ENCODE measurements at places on chromosomes 2 and 18.

GRCh38 chr2:30778611-30779010 lies 28.6 kb downstream of the CAPN13 start:
- no peak for DNase-seq

DNA sequence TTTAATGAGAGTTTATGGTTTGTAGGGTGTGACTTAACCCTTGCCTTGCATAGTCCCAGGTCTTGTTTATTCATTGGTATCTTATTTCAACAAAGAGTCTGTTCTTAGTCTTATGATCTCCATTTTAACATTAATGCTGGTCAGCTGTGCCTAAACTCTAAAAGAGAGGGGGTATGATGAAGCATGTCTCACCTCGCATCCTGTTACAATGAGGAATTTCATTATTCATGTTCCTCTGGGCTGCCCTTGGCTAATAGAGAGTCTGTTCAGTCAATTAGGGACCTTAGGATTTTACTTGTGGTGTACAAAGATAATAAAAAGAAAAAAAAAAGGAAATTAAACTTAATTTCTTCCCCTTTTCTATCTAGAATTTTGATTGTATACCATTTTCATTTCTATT lies 831.9 kb upstream of the CDH2 start:
- no peak for DNase-seq

DNA sequence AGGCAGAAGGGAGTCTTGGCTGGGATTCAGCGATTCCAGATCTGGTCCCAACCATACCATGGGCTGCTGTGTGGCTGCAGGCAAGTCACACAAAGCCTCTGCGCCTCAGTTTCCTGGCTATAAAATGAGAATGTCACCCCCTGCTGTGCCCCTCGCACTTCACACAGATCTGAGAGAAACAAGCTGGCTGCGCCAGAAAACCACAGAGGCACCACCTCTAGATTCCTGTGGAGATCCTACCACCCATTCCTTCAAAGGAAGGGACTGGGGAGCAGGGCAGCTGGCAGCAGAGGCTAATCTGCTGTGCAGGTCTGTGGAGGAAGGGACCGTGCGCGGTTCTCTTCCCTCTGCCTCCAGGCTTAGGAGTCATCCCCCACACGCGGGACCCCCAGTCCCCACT lies 19.8 kb downstream of the NEURL3 start:
- no peak for DNase-seq

- no peak for DNase-seq
Measured at GRCh38 chr2:133484784-133485183, 83.5 kb downstream of the NCKAP5 start.
